ENCODE measurements at places on chromosomes 11 and 22.
A peak's percentile ranks its signal among the peaks of the same experiment; 100 is the strongest.

DNA sequence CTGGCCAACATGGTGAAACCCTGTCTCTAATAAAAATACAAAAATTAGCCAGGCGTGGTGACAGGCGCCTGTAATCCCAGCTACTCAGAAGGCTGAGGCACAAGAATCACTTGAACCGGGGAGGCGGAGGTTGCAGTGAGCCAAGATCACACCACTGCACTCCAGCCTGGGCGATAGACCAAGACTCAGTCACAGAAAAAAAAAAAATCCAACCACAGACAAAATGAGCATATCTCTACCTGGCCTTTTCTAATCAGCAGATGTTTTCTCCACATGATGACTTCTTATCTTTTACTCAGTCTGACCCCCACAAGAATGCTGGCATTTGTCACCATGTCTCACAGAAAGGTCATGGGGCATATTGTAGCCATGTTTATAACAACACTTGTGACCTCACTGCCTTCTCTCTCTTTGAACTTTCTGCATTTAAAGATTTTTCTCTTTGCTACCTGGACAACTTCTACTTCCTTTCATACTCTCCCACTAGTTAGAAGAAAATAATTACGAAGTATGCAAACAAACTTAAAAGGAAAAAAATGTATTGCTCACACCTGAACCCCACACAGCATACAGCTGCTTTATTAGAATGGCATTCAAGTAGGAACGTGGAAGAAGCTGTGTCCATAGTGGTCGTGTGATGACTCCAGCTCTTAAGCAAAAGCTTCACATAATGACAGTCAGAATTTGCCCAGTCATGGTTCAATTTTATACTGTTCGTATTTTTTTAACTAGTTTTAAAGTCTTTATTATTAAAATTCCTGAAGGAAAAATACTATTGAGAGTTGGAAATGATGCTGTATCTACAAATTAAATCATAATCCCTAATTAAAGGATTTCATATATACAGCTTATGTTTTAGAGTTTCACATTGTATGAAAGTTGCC, 65.4 kb downstream of the ZC3H12C start:
- no peak for DNase-seq

GRCh38 chr11:9143721-9144120, 52.3 kb upstream of the SCUBE2 start:
- DNase-seq: no peak

DNA sequence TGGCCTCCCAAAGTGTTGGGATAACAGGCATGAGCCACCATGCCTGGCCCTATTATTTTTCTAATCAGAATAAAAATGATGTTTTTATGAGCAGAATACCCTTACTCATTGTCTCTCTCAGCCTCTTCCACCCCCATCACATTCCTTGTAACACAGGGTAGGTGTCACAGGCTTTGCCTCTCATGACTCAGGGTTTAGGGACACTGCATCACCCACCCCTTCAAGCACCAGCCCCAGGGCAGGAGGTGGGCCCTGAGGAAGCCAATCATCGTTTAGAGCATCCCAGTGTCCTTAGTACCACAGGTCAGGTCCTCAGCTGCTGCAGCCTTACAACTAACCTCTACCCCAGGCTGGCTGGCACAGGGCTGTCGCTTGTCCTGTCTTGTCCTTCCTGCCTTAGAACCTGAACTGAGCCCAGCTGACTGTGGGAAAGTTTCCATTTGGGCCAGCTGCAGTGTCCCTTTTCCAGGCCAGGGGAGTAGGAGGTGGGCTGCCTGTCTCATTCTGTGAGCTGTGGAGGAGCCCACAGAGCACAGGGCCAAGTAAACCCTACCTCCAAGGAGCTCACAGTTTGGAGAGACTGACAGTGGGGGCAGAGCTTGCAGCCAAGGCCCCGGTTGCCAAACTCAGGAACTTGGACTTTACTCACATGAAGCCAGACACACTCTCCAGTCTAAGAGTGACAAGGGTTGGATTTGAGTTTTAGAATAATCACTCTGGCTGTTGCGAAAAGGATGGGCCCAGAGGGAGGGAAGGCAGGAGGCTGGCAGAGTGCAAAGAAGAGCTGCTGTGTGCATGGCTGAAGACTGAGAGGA, 19.5 kb upstream of the UVRAG start:
- DNase-seq: no peak

DNA sequence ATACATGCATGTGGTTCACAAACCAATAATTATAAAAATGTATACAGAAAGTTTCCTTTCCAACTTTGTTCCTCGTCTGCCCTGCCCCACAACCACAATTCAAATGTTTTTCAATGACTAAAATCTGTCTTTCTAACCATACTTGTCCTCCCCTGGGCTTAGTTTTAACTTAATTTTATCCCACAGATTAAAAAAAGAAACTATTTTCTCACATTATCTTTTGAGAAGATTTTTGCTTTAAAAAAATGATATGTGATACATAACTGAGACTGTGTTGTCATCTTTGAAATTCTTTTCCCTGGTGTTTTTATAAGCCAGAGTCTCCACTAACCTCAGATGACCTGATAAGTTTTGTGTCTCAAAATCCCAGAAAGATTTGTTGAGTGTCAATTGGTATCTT, 79.0 kb downstream of the FDX1 start:
- peak; percentile 80 for DNase-seq

DNA sequence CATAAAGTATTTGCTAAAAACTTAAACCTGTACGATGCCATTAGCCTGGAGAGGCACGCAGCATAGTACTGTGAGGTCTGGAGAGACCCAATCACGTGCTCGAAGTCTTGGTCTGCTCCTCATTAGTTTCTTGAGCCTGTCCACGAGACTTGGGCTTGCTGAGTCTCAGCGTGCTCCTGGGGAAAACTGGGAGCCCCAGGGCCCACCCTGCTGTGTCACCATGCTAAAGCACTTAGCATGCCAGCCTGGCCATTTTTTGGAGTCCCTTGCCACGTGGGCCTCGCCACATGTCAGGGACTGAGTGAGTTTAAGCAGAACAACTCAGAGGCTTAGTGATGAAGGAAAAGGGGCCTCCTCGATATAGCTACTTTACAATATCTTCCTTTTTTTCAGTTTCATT, 2.6 kb downstream of the CDC45 start:
- DNase-seq: no peak

GRCh38 chr11:61940466-61940865, 9.7 kb upstream of the BEST1 start:
- no peak for DNase-seq

GRCh38 chr11:94861306-94861845, 93.2 kb downstream of the AMOTL1 start:
- DNase-seq: no peak

DNA sequence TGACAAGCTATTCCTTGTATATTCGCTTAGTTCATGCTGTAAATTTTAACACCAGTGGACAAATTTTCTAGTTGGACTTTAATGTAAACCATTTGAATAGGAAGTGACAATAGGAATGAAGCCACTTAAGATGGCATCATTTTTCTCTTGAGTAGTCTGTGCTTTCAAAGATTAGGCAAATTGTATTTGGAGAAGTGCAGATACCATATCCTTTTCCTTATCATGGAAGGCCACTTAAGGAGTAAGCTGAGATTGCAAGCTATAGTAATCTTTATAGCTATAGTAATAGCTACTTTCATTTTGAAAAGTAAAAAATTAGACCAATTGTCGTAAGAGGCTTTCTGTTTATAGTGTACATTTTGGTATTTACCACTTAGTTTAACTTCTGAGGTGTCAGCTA, 12.8 kb downstream of the CAPRIN1 start:
- no peak for DNase-seq

- DNase-seq: no peak
These were observed 33.9 kb downstream of the NAT10 start for GRCh38 chr11:34139346-34139745.

DNA sequence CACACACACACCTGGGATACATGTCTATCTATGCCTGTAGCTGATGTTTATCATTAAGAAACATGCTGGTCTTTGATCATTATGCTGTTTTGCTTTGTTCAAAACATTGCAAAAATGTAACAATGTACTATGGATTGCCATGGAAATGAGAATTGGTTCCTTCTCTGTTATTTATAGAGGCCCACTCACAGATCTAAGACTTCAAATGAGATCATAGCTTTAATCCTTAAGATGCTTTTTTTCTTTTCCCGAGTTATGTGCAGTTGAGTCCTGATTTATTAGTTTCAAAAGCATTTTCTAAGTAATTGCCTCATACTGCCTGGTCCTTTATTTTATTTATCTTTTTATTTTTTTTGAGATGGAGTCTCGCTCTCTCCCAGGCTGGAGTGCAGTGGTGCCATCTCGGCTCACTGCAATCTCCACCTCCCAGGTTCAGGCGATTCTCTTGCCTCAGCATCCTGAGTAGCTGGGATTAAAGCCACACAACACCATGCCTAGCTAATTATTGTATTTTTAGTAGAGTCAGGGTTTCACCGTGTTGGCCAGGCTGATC, 131.4 kb downstream of the LUZP2 start:
- DNase-seq: no peak

- DNase-seq: no peak
These were observed 60.0 kb upstream of the NUP160 start for GRCh38 chr11:47908198-47908597.

DNA sequence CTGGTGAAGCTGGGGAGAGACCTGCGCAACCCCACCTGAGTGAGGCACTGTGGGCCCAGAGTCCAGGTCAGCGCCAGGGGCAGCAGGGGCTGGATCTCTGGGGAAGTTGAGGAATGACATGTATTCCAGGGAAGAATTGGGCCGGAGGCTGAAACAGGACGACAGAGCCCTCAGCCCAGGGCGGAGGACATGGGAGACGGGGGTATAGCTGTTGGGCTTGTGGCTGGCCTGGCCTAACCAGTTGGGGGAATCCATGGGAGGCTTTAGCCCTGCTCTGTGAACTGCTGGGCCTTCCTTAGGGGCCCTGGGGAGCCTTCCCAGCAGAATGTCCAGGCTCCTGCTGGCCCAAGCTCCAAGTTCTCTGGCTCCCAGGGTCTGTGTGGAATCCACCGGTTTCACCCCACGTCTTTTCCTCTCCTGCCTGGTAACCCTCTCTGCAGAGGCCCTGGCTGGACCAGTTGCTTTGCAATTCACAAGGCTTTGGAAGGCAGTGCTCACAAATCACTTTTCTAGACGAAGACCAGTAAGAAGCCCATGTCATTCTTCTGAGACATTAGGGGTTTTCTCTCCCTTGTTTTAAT, 50.4 kb upstream of the KCNQ1OT1 start:
- DNase-seq: peak; percentile 66

- DNase-seq: peak; percentile 86
These were observed 71.0 kb upstream of the TP53I11 start for GRCh38 chr11:45021692-45022141.

DNA sequence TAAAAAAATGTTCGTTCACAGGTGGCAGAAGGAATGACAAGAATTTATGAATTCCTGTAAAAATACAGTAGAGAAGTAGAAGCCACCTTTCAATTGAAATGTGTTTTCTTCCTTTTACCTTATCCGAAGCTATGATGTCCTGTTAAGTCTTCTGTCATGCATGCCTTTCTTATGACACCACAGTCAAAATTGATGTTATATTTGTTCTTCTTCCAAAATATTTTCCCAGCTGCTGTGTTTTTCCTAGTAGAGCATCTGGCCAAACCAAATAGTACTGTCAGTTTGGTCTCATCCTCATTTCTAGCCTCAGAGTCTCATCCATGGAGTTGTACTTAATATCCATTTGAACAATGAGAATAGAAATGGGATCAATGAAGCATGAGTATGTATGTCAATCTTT, 206.1 kb downstream of the PGR start:
- DNase-seq: no peak

- peak; percentile 86 for DNase-seq
These were observed 7.5 kb upstream of the C11orf97 start for GRCh38 chr11:94504689-94505293.

GRCh38 chr11:18314784-18315523, 7.0 kb downstream of the HPS5 start:
- DNase-seq: no peak

- DNase-seq: no peak
These were observed 81.1 kb downstream of the LRRC32 start for GRCh38 chr11:76589477-76589876.

GRCh38 chr22:23387827-23388516, 192.1 kb downstream of the IGLL1 start:
- peak; percentile 76 for DNase-seq
